SHP77 treated with DMSO at 0.1 percent for 48 hours (cell line): ENCODE measurements at places on chromosomes 5 and 9.

GRCh38 chr9:106304401-106304920, 558.5 kb upstream of the ZNF462 start:
- no peak for DNase-seq

- DNase-seq: no peak
Observed at GRCh38 chr5:78907255-78907891, 77.7 kb downstream of the ARSB start.

DNA sequence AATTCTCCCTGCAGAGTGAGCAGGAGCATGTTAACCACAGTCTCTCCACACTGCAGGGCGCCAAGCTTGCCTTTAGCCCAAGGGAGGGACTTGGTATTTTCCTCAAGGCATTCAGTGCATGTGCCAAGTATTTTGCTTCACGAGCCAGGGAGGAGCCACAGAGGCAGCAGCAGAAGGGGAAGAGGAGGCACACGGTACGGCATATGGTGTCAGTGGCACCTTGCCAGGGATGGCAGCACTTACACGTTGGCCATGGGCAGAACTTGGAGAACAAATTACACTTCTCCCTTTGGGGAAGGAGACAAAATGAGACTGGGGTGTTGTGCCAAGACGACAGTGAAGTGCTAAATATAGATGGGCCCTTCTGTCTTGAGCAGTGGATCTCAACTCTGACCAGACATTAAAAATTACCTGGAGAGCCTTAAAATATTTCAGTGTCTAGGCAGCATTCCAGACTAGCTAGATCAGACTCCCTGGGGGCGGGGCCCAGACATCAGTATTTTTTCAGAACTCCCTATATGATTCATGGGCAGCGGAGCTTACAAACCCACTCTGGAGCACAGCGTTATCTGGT, 155.8 kb downstream of the DRD1 start:
- no peak for DNase-seq

GRCh38 chr5:179802950-179803562, 3.6 kb downstream of the MGAT4B start:
- DNase-seq: no peak

DNA sequence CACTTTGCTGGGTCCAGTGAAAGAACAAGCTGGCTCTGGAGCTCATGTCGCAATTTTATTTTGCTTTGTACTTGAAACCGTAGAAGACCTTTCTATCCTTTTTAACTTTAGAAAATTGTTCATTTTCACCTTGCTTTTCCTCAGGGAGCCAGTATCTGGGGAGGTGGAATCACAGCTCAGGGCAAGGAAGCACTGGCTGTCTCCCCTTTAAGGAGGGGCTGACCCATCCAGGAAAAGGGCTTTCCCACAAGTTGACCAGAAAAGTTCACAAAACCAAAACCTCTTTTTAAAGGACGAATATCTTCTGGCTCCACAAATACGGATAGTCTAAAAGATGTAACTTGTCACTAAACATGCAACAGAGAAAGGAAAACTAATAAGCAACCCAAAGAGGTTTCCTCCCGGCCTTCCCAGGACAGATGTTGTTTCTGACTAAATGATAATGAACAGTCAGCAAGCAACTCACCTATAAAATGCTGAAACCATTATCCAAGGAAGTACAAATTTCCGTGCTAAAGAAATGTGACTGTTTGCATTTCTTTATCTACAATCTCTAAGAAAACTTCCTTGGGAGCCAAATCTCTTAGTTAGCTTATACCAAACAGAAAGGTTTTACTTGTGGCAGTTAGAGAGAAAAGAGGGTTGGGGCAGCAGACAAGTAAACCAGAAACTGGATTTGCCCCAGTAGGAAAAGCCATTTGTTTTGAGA, 278.2 kb downstream of the PLK2 start:
- DNase-seq: no peak

GRCh38 chr9:89838621-89839020, 233.8 kb downstream of the GADD45G start:
- no peak for DNase-seq

DNA sequence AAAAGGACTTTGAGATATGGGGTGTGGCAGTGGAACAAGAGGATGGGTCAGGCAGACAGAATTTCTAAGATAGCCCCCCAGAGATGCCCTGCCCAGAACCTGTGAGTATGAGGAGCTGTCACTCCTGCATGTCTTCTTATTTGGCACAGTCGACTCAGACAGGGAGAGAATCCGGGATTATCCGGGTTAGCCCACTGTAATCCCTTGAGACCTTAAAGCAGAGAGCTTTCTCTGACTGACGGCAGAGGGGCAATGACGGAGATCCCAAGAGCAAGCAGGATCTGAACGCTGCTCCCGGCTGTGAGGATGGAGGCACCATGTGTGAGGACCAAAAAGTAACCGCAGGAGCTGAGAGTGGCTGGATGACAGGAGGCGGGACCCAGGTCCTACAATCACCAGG, 8.8 kb upstream of the NHP2 start:
- DNase-seq: no peak

- DNase-seq: no peak
Observed at GRCh38 chr9:114389612-114390368, 2.0 kb upstream of the AKNA start.

- DNase-seq: no peak
Observed at GRCh38 chr5:132309679-132310078, 15.5 kb downstream of the SLC22A4 start.

DNA sequence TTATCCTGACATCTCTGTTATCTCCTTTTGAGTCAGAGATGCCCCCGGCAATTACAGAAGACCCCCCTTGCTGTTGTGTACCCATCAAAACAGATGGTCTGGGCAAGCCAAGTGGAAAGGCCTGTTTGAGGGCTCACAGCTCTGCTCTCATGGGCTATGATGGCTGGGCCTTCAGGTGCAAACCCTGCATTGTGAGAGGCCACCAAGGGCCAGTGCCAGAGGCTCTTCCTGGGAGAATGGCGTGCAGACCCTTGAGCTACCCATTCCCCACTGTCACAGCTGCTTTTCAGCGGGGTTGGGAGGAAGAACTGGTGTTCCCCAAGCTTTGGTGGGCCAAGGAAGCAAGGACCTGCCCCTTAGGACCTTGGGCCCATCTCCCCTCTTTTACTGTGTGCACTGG, 174.7 kb upstream of the PPP1R26 start:
- no peak for DNase-seq

DNA sequence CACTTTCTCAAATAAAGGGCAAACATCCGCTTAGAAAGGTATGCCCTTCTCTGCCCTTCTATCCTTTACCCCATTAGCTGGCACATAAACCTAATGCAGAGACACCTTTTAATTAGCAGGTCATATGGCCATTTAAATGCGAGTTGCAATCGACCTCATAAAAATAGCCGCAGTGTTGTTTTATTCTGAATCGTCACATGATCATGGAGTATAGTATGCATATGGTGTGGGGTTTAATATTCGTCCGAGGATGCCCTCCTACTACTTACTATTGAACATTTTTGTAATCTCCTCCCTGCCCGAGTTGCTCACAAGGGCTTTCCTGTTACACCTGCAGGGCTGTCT, 72.0 kb downstream of the PIK3R1 start:
- no peak for DNase-seq

- no peak for DNase-seq
Observed at GRCh38 chr5:122982376-122982775, 54.1 kb downstream of the PPIC start.

- no peak for DNase-seq
Observed at GRCh38 chr9:36345103-36345846, 54.8 kb downstream of the RNF38 start.

DNA sequence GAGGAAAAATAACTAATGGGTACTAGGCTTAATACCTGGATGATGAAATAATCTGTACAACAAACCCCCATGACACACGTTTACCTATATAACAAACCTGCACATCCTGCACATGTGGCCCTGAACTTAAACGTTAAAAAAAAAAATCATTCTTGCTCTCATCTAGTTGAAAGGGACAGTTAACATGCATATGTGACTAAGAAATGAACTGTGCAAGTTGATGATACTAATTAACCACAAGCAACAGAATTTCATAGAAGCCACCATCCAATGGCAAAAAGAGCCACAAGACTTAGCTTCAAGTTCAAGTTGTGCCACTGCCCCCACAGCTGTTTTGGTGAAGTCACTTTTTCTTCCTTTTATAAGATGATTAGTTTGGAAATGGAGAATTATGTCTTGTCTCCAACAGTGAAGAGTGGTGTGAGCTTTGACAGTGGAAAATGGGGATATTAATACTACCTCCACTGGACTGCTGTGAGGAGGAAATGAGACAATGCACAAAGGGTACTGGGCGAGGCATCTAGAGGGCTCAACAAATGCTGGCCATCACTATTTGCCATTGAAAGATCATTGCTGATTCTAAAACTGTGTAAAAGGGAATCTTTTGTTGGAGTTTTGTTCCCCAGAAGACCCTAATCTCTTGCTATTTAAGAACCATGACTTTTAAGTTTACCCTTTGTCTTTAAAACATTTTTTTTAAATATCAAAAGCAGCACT, 202.1 kb downstream of the EBF1 start:
- no peak for DNase-seq

- no peak for DNase-seq
Observed at GRCh38 chr9:93255994-93256877, 72.3 kb downstream of the WNK2 start.

- DNase-seq: no peak
Observed at GRCh38 chr5:9545992-9546851, at the start of gene SEMA5A. Gene SEMA5A, minus strand, starts transcription at chr5:9546075. Its CDS starts 166,129 bp downstream, at chr5:9379946.

GRCh38 chr5:116719106-116719505, 144.5 kb upstream of the SEMA6A start:
- DNase-seq: no peak

GRCh38 chr5:9046756-9047481, 499.0 kb downstream of the SEMA5A start:
- no peak for DNase-seq

- no peak for DNase-seq
Observed at GRCh38 chr5:56140073-56140472, 93.1 kb downstream of the ANKRD55 start.

DNA sequence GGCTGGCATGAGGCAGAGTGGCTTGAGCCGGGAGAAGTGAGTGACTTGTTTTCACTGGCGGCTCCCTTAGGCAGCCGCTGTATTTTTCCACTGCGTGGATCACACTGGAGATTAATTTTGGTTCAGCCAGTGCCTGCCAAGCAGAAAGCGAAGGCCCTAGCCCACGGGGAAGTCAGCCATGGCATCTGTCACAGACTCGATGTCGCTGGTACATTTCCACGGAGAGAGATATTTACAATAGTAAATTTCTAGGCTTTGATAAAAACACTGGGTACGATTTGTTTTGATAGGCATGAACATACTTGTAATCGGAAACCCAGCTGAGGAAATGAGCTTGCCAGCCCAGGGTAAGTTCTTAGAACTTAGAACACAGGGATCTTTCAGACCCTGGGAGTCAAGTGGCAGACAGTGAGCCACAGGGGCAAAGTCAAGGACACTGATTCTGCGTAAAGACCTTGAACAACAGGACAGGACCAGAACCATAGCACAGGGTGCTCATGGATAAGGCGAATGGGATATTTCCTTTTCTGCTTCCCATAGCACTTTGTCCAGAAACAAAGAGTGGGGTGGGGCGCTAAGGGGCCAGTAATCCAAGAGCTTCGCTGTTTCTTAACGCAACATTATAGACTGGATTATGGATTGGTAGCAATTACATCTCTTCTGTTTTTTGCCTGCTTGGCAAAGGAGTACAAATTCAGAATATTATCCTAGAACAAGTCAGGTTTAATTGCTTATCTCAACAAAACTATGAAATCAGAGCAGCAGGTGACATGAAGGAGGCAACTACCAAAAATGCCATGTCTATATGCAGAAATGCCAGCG, 4.5 kb downstream of the DUSP1 start:
- peak; percentile 82 for DNase-seq

DNA sequence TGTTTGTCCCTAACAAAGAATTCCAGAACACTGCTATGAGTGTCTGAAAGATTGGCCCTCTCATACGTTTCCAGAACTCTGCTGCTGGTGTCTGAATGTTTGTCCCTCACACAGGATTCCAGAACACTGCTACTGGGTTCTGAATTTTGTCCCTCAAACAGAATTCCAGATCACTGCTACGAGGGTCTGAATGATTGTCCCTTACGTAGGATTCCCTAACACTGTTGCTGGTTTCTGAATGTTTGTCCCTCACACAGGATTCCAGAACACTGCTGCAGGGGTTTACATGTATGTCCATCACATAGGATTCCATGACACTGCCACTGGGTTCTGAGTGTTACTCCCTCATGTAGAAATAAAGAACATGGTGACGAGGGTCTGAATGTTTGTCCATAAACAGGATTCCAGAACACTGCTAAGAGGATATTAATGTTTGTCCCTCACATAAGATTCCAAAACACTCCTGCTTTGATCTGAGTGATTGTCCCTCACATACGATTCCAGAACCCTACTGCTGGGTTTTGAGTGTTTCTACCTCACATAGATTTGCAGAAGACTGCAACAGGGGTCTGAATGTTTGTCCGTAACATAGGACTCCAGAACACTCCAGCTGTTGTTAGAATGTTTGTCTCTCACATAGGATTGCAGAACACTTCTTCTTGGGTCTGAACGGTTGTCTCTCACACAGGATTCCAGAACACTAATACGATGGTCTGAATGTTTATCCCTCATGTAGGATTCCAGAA, 214.4 kb downstream of the FOXD4L6 start:
- no peak for DNase-seq

GRCh38 chr5:38104497-38105230, 153.7 kb upstream of the EGFLAM start:
- no peak for DNase-seq

- DNase-seq: no peak
Observed at GRCh38 chr9:37062336-37062735, 28.3 kb upstream of the PAX5 start.

GRCh38 chr9:34684145-34684544, 6.9 kb downstream of the CCL19 start:
- no peak for DNase-seq

GRCh38 chr9:76231001-76231400, 163.2 kb downstream of the RFK start:
- no peak for DNase-seq

DNA sequence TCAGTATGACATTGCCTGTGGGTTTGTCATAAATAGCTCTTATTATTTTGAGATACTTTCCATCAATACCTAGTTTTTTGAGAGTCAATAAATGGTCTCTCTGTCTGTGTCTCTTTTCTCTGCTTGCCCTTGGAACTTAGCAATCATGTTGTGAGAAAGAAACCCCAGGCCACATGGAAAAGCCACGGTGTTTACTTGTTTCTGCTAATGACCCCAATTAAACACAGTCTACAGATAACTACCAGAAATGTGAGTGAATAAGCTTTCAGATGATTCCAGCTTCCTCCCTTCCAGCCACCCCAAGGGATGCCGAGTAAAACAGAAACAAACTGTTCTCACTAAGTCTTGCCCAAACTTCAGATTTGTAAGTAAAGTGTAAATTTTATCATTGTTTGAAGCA, 584.9 kb downstream of the MAT2B start:
- DNase-seq: no peak

- DNase-seq: no peak
Observed at GRCh38 chr5:169826618-169827017, 153.7 kb downstream of the INSYN2B start.

- DNase-seq: no peak
Observed at GRCh38 chr5:6713274-6714225, at the start of gene TENT4A. Gene TENT4A, plus strand, starts transcription at chr5:6713432. Its CDS starts 552 bp downstream, at chr5:6713984.

GRCh38 chr9:91382298-91382697, 20.6 kb upstream of the AUH start:
- DNase-seq: no peak

- no peak for DNase-seq
Observed at GRCh38 chr9:75372499-75373268, 284.4 kb downstream of the OSTF1 start.

- DNase-seq: no peak
Observed at GRCh38 chr5:147303251-147303650, 68.4 kb downstream of the STK32A start.
